ENCODE measurements at places on chromosomes 1 and 21.
A peak's percentile ranks its signal among the peaks of the same experiment; 100 is the strongest.

DNA sequence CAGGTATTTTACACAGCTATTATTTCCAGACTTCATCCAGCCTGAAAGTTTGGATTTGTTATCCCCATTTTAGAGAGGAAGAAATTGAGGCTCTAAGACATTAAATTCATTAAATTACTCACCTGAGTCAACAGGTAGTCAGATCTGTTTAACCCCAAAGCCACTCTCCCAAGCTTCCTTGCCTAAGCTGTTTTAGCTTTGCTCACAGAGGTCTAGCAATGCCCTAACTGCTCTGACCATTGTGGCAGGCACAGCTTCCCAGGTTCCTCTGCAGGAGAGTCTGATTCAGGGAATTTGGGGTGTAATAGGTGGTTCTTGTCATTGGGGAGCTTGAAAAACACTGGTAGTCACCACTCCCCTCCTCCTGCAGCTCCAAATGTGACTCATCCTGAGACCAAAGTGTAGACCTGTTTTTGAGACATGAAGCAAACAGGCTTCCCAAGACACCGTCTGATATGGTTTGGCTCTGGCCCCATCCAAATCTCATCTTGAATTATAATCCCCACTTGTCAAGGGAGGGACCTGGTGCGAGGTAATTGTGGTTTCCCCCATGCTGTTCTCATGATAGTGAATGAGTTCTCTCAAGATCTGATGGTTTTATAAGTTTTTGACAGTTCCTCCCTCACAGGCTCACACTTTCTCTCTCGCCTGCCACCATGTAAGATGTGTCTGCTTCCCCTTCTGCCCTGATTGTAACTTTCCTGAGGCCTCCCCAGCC lies 142.8 kb upstream of the DNAH14 start:
- DNase-seq: no peak

DNA sequence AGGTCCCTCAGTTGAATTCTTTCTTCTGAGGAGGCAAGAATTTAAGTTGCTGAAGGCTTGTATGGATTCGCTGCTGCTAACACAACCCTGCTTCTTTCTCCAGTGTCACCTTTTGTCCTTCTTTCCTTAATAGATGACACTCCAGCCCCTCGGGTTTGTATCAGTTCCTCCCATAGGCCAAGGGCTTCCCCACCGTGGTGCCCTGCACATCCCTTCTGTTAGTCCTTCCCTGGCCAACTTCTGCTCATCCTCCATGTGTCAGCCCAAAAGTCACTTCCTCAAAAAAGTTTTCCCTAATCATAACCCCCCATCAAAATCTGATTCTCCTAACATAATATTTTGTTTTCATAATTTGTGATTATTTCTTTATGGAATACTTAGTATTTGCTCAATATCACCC lies 190.4 kb downstream of the RHOU start:
- no peak for DNase-seq

- DNase-seq: no peak
Measured at GRCh38 chr1:67226688-67227087, 60.4 kb downstream of the IL23R start.

DNA sequence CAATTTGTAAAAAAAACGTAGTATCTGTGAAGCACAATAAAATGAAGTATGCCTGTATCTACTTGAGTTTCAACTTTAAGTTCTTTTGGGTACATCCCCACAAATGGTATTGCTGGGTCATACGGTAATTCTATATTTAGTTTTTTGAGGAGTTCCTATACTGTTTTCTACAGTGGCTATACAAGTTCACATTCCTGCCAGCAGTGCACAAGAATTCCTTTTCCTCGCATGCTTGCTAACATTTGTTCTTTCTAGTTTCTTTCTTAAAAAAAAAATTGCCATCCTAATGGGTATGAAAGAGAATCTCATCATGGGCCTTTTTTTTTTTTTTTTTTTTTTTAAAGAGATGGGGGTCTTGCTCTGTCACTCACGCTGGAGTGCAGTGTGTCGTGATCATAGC lies 41.9 kb downstream of the UCK2 start:
- no peak for DNase-seq

DNA sequence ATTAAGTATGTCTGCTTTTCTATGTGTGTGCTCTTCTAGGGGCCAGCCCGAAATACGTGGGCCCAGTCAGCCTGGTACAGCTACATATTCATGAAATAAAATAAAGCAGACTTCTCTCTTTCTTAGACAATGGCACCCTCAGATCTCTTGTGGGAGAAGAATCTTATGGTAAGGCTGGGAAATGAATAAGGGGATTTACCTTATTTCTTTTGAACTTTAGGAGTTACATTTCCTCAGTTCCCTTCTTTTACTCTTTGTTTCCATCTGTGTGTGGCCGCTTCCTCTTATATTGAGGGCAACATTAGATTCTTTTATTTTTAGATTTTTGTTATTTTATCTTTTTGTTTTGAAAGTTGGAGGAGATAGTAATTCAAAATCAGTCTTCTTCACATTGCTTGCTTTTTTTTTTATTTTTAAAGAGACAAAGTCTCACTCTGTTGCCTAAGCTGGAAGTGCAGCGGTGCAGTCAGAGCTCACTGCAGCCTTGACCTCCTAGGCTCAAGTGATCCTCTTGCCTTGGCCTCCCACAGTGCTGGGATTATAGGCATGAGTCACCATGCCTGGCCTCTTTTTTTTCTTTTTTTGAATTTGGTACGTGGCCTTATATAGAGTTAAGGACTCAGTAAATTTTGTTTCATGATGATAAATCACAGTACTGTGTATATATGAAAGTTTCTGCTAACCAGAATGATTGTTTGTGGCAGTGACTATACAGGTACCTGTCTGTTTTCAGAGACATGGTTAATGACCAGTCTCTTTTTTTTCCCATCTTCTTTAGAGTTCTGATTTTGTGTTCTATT lies 9.1 kb downstream of the LAMC1 start:
- DNase-seq: peak; percentile 23

- DNase-seq: no peak
Measured at GRCh38 chr1:147053269-147053668, 115.1 kb downstream of the NBPF12 start.

- DNase-seq: peak; percentile 78
Measured at GRCh38 chr21:36385233-36386030, at the start of gene CHAF1B. TSS of gene CHAF1B (plus strand) at chr21:36385392. CDS start at chr21:36386137, 745 bp downstream.

- no peak for DNase-seq
Measured at GRCh38 chr1:62294261-62294660, 25.0 kb downstream of the KANK4 start.

- no peak for DNase-seq
Measured at GRCh38 chr1:171664976-171665375, 12.5 kb upstream of the MYOC start.

- DNase-seq: peak; percentile 26
Measured at GRCh38 chr1:156709757-156710489, 4.5 kb upstream of the CRABP2 start.

GRCh38 chr1:33143176-33143575 lies 38.7 kb downstream of the TRIM62 start:
- no peak for DNase-seq

DNA sequence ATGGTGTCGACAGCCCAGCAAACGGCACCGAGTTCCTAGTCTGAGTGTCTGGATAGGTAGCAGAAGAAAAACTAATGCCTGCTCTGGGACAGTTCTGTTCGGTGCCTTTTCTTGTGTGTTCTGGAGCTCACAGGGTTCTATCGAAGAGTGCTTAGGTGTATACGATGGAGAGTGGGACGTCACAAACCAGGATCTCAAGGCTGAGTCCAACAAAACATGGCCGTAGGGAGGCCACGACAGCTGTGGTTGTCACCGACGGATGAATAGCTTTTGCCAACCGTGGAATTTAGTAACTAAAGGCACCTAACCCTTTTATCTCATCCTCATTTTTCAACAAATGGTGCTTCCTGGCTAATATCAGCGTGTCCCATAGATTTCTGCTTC lies 635 bp upstream of the SYNJ1 start:
- DNase-seq: no peak

DNA sequence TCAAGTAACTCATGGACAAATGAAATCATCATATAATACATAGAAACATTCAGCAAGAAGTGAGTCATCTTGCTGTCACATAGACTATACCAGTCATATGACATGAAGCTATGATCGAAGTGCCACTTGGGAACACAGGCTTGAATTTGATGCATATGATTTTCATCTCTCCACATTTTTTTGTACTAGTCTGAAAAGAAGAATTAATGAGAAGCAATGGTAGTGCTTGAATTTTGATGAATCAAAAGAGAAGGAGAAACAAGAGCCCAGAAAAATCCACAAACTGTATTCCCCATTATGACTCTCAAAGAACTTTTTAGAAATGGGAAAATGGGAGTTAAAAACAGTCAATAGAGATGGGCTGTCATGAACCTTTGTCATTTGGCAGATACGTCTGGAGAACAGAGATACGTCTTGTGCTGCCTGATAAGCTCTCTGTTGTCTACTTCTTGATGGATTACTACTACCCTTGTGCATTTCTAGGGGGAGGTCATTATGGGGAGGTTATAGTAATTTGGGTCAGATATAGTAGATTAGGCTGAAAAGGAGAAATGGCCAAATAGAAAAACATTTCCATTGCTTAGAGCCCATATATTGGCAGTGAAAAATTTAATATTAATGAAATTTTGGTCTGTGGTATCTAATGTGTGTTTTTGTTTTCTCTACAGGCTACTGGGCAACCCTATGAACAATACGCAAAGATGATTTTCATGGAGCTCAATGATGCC lies 8.0 kb upstream of the LEPR start:
- no peak for DNase-seq

- DNase-seq: peak; percentile 36
Measured at GRCh38 chr1:41662061-41662764, 177.7 kb upstream of the EDN2 start.

- no peak for DNase-seq
Measured at GRCh38 chr1:42646056-42646455, 12.2 kb upstream of the PPIH start.

DNA sequence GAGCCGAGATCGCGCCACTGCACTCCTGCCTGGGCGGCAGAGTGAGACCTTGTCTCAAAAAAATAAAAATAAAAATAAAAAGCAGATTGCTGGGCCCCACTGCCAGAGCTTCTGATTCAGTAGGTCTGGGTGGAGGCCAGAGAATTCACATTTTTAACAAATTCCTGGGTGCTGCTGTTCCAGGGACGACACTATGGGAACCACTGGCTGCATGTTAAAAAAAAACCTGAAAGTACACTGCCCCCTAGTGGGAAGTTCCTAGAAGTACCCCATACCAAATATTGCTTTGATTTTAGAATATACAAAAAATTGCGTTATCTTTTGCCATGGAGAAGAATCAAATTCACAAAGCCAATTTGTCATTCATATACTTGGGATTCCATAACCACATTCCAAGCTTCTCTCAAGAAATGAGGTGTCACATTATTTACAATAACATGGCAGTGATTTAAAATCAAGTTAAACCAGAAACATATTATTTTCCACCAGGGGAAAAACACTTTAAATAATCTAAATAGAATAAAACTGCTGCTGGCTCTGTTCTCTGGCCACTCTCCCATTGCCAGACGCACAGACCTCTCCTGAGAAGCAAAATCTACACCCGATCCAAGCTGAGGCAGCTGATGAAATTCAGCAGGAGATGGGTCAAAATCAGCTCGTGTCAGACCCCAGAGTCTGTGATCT lies 27.4 kb downstream of the SYF2 start:
- DNase-seq: no peak

DNA sequence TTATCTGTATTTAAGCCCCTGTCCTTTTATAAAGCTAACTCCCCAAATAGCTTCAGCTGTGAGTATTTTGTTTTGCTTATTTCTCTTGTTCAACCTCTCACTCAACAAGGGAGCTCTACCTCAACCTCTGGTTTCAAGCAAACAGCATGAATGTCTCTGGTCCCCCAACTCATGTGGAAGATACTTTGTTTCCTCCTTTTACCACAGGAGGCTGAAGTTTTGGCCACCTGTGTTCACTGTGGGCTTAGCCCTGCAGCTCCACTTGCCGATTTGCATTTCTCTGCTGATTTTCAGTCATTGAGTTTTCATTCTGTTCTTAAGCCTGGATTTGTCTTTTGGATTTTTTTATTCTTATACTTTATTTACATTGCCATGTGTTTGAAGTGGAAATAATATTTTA lies 613.1 kb downstream of the USP25 start:
- no peak for DNase-seq

DNA sequence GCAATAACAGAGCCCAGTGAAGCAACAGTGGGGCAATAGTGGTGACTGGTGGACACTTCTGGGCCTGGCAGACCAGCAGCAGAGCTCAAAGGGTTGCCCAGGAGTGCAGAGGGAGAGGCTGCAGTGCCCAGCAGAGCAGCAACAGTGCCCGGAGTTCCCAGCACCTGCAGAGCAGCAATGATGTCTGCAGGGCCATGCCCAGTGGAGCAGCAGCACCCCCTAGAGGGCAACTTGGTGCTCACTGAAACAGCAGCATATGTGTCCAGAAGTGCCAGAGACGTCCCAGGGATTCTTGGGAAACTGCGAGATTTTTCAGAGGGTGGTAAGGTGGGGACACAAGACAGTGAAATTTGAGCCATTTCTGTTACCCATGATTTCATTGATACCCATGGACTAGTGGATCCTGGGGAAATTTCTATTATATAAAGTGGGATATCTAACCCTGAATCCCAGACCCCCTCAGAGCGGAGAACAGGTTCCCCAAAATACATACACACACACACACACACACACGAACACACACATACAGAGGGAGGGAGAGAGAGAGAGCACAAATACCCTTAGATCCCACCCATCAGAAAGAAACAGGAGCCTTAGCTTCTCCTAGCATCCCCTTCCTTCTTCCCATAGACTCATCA lies 156.9 kb upstream of the GJB5 start:
- DNase-seq: peak; percentile 84

- DNase-seq: no peak
Measured at GRCh38 chr1:7468248-7468647, 302.8 kb upstream of the VAMP3 start.

DNA sequence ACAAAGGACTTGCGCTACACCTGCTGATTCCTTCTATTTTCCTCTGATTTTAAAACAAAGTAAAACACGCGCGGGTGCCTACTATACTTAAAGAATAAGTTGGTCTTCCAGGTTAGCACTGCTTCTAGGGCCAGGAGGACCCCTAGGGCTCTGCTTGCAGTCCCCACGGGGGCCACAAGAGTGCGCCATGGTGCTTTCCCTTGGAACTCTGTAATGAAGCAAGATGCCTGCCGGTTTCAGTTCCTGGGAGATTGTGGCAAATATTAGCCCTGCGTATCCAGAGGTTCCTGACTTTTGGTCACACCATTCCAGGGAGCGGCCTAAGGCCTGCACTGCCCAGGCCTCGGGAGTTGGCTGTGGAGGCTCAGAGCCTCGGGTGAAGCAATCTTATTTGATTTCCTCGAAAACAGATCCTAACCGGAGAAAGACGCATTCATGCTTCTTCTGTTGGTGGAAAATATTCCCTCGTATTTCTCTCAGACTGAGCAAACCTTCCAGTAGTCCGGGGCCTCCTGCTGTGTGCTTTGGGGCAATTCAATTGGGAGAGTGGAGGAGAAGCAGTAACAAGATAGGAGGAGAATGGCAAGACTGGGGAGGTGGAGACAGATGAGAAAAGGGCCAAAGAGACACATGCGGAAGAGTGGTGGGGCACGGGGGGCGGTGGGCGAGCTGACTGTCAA lies 25.3 kb downstream of the ADAM30 start:
- DNase-seq: peak; percentile 77

GRCh38 chr1:19342062-19342750 lies 30.1 kb downstream of the SLC66A1 start:
- DNase-seq: no peak

GRCh38 chr1:24743404-24744211 lies 1.6 kb upstream of the CLIC4 start:
- DNase-seq: peak; percentile 17
